ENCODE measurements at places on chromosomes 13 and 19.

- DNase-seq, result no peak
Observed at GRCh38 chr19:681029-682019, 5.1 kb downstream of the FSTL3 start.

GRCh38 chr19:4916292-4917082 lies 7.2 kb downstream of the UHRF1 start:
- no peak for DNase-seq

- no peak for DNase-seq
Observed at GRCh38 chr13:46663206-46664037, 110.5 kb downstream of the LRCH1 start.

GRCh38 chr19:9916719-9917118 lies 19.6 kb downstream of the OLFM2 start:
- DNase-seq, result no peak

- no peak for DNase-seq
Observed at GRCh38 chr19:32873247-32873959, 3.8 kb upstream of the SLC7A9 start.
